Amygdala (tissue), 56 donors: ENCODE measurements at places on chromosomes 1 and 21.

GRCh38 chr1:201254625-201255478 is 28.5 kb upstream of the PKP1 start:
- no peak for DNase-seq

GRCh38 chr1:17104782-17105181 is 14.5 kb downstream of the PADI2 start:
- DNase-seq = no peak

DNA sequence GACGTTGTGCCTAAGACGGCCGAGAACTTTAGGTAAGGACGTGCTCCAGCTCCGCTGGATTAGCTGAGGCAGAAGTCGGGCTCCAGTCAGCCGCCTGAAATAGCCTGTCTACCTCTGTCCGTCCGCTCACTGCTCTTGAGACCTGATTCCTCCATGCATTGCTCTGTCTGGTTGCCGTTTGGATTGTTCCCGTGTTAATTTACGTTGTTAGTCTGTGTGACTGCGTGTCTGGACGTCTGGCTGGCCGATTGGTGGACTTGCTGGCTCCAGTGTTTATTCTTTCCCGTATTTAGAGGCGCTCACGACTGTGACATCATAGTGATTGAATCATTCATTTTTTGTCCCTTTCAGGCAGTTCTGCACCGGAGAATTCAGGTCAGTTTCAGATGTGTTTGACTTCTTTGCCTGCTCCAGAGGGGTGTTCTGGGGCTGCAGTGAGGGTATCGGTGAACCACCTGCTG is 684 bp downstream of the PPIH start:
- DNase-seq = no peak

GRCh38 chr1:94327001-94327690 is 89.8 kb upstream of the ARHGAP29 start:
- DNase-seq = no peak

GRCh38 chr1:234372011-234372757 is 1.1 kb upstream of the COA6 start:
- DNase-seq = no peak

DNA sequence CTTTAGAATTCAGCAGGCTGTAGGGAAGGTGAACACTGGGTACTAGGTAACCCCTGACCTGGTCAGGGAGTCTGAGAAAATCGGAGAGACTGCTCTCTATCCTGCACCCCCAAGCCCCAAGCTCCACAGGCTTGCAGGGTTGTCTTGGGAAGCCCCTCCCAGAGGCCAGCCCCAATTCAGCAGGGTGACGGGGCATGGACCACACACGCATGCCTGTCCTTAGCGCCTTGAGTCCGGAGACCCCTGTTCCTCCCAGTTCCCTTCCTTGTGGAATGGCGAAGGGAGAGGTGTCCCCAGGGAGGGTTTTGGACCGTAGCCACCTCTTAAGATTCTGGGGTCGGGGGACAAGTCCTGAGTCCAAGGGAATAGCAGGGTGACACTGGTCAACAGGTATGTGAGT is 116.1 kb downstream of the HLCS start:
- no peak for DNase-seq

DNA sequence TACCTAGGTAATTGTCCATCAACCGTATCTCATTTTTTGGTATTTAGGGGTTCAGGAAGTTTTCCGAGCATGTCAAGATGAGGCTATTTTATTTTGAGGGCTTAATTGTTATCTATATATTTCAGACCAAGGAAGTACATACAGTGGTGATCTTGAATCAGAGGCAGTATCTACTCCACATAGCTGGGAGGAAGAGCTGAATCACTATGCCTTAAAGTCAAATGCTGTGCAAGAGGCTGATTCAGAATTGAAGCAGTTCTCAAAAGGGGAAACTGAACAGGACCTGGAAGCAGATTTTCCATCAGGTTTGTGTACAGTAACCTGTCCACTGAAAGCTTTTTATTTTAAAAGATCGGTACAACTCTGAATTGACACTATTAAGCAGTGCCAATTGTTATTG is 130.2 kb downstream of the ZMYM4 start:
- no peak for DNase-seq

DNA sequence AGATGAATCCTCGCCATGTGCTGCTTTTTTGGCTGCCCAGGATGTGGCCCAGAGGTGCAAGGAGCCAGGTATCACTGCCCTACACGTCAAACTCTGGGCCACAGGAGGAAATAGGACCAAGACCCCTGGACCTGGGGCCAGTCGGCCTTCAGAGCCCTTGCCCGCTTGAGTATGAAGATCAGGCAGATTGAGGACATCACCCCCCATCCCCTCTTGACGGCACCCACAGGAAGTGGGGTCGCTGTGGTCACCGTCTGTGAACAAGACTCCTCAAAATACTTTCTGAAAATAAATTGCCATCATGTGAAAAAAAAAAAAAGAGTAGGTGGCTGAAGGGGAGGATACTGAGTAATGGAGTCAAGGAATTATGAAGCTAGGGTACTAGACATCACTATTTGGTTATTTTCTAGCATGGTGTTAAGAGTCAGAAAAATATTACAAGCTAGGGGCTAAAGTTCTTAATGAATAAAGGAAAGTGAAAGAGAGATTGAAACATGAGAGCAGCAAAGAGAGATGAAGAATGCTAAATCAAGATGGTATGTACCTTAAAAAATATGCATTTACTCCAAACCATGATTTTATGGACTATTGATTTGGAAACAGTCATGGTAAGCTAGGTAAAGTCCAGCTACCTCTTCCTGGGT is 84.9 kb downstream of the CLEC20A start:
- DNase-seq = no peak

DNA sequence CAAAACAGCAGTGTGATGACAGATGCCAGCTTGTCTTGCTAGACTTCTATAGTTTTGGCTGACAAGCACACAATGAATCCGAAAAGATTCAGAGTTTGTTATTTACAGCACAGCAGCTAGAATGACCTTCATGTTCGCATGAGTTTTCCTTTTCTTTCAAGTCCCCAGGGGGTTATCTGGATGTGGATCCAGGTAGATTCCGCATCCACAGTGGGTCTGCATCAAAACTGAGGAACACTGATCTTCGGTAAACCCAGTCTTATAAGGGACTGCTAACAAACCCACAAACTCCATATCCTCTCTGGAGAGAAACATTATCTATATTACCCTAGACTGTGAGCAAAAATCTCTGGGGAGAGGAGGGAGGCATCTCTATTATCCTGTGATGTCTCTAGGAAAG is 69.0 kb upstream of the DEPDC1 start:
- DNase-seq = no peak

DNA sequence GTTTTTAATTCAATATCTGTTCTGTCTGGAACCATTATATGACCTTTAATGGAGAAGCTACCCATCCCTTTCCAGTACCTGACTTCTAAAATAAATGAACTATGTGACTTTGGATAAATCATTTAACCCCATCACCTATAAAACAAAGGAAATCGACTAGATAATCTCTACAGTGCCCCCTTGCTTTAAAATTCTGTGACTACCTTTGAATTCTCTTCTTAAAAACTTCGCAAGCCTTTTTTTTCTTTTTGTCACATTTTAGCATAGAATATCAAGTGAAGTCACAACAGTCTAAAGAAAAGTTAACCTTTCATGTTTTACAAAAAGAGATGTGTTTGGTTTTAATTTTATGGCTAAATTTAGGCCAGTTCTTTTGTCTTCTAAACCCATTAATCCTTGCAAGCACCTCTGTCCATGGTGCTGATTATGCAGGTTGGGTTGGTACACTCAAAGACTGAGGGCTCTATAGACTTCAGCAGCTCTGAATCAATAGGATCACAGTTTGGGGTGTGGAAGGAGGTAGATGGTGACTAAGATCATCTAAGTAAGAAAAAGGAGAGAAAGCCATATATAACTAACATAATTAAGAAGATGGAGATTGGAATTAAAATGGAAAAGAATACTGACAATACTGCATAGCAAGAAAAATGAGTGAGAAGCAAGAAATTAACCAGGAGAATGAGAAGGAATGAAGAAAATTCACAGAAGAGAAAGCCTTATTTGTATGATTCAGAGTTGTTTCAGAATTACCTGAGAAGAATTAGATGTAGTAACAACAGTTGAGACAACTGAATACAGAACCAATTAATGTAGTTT is 59.2 kb downstream of the TBX15 start:
- no peak for DNase-seq

- no peak for DNase-seq
Measured at GRCh38 chr1:24528744-24529143, 26.1 kb downstream of the RCAN3 start.

DNA sequence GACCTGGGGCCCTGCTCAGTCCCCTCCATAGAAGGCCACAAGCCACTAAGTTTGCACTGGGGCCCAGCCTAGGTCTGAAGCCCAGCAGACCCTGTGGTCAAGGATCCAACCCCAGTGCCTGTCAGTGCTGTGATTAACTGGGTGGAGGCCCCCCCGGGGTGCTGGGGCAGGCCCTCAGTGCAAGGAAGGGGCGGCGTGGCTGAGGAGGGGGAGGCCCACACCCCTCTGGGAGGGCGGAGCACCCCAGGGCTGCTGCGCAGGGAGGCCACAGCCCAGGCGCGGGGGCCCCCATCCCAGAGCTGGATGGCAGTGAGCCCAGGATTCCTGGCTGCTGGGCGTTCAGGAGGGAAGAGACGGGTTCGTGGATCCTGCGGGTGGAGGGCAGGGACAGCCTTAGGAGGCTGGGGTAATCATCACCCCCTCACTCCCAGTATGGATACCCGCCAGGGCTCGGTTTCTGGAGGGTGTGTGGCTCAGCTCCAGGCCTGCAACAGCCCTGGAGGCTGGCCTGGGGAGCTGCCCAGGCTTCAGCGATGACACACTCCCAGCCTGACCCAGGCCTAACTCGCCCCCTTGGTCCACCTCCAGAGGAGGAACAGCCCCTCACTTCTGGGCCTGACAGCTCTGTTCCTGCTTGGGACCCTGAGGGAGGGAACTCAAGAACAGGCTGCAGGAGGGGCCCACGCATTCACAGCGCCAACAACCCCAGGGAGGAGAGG is 890 bp downstream of the GJC2 start:
- DNase-seq = peak; percentile 79

GRCh38 chr1:153122831-153123421 is 9.6 kb upstream of the SPRR2F start:
- DNase-seq = no peak

DNA sequence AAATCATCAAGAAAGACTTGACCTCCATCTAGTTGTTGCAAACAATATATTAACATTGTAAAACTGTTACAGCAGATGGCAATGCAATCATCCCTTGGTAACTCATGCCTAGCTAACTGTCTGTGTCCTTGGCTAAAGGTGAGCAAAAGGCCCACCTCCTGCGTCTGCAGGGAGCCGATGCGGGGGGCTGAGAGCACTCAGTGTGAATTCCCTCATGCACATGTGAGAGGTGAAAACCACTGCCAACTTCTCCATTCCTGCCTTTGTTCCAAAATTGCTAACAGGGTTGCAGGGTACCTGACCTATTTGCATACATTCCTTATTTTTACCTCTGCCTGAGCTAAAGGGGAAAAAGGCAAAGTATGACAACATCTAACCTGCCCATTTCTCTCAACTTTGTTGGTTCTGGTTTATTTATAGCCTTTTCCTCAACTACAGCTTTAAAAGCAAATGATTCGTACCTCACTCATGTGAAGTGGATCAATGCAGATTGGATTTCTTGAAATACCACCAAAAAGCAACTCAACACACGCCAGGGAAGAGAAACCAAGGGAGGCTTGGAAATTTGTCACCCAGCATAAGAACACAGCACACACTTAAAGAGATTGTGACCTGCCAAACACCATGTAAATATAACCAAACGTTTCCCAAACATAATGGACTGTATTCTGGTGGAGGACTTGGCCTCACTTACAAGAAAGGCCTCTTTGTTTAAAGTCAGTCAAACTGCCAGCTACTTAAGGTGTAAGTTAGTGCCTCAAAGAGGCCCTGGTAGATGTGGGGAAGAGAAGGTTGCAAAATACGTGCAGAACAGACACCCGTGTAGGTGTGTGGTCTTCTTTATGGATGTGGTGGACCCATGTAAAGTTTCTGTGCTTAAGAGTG is 651.0 kb downstream of the SMYD3 start:
- DNase-seq = no peak

DNA sequence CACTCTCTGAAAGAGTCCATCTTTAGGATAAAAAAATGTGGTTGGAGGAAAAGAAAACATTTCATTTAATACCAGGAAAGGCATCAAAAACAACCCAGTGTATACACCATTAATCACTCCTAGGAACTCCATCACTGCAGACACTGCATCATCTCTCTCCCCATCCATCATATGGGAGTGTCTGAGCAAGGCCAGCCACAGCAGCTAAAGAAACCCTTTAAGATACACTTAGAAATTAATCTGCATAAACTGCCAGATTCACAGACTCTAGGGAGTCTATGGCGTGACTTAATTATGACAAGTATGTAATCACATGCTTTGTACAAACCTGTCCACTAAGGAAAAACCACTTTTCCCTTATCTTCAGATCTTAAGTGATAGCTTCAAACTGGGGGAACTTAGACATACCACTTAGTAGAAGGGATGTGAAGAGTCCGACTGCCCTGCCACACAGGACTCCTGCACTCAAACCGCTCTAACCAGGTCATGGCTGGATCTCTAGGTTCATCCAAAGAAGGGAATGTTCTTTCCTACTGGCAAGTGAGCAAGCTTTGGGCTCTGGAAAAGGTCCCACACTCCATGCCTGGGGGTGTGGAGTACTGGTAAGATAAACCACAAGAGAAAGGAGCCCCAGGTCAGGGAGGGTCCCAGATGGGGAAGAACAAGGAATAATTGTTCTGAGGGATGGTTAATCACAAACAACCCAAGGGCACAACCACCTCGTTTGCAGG is 61.0 kb upstream of the C8B start:
- DNase-seq = no peak

- no peak for DNase-seq
Measured at GRCh38 chr1:108699375-108700332, 7.5 kb downstream of the PRPF38B start.

DNA sequence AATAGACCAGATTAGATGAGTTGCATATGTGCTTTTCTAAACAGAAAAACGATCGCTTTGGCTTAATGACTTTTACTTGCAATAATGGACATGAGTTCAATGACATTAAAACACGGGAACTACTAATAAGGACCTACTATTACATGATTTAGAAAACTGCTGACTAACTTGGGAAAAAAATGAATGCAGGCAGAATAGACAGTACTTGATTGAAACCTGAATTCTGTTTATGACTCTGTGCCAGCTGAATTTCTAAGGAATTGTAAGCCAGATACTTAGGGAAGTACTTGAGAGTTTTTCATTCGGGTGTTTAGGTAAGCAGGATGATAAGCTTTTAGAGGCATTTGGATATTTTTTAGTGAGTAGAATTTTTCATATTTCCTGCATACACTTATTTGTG is 12.0 kb downstream of the ADGRL2 start:
- DNase-seq = no peak

DNA sequence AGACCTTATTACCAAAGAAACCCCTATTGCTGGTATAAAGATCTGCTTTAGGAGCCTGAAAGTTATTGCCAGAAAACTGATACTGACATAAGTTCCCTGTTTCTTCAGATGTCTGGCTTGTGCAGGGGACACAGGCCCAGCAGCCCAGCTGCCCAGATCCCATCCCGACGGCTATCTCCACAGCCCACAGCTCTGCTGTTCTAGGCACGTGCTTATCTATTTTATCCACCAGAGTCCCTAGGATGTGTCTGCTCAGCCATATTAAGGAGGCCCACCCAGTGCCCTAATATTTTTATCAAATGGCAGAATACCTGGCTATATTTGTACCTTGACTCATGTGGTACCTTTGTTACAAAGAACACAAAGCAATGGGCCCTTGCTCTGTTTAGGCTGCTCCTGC is 58.9 kb downstream of the DDX20 start:
- no peak for DNase-seq

- DNase-seq = no peak
Measured at GRCh38 chr1:240189386-240189989, 97.8 kb downstream of the FMN2 start.

GRCh38 chr1:183810121-183810520 is 5.2 kb downstream of the RGL1 start:
- no peak for DNase-seq
